ENCODE measurements at places on chromosomes 12 and 14. TPM values are rescaled to one million over a fixed set of nuclear protein-coding genes. Genes with fewer than 3 reads are reported as not detected.

Gene GRIP1
- total RNA-seq, result 1.5 TPM

Gene GLIPR1L1
- not detected for total RNA-seq

Gene GOLGA3
- total RNA-seq, result 68.2 TPM

DNA sequence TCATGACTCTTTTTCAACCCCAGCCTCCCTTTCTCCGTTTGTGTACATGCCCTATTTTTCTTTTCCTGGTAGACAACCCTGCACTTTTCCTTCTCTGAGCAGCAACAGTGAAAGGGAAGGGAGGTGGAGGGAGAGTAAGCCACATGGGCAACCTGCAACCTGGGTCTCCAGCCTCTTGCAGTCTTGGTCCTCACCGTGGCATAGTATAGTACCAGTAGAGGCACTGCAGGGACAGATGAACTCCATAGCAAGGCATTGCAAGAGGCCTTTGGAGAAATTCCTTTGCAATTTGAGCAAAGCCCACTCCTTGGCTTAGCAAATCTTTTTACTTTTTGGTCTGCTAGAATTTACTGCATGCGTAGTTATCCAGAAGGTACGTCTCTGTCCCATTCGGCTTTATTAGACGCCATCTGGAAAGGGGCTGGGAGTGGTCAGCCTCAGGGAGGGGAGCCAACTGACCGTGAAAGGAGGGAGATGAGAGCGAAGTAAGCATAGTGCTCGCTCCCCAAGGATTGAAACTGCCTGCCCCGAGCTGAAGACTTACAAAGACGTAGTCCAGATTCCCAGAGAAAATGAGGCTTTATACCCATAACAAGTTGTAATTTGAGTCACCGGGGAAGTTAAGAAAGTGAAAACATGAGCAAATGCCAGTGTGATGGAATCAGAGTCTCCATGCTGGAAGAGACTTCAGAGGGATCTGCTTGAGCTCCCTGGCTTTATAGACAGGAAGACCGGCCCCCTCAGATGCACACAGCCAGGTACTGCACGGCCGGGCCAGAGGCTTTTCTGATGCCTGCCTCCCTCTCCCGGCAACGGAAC is 332.0 kb downstream of the CACNA1C start:
- H3K27ac ChIP-seq, result no peak overlapping the region
- no peak for DNase-seq
- no peaks in the 10 kb centered on the region for H3K36me3 ChIP-seq
- no peaks in the 10 kb centered on the region for H3K27me3 ChIP-seq
- no peak overlapping the region for H3K4me3 ChIP-seq
- no peaks in the 10 kb centered on the region for H3K4me1 ChIP-seq

DNA sequence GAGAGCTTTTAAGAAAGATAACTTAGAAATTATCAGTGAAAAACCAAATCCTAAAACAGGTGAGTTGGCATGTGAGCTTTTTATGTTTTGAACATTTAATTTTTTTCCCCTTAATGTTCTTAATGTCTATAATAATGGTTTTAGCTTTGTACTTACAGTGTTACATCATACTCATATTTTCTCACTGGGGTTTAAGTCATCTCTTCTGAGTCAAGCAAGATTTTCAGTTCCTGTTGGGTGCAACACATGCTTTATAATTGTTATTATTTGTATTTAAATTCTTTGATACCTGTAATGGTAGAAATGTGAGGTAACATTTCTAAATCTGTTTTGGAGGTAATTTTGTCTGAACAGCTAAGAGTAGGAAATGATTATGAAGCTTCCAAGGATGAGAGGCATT is 113.0 kb downstream of the PLEKHA5 start:
- no peak overlapping the region for H3K4me3 ChIP-seq
- no peaks in the 10 kb centered on the region for H3K4me1 ChIP-seq
- H3K27ac ChIP-seq, result no peak overlapping the region
- no peaks in the 10 kb centered on the region for H3K36me3 ChIP-seq
- no peak for DNase-seq

DNA sequence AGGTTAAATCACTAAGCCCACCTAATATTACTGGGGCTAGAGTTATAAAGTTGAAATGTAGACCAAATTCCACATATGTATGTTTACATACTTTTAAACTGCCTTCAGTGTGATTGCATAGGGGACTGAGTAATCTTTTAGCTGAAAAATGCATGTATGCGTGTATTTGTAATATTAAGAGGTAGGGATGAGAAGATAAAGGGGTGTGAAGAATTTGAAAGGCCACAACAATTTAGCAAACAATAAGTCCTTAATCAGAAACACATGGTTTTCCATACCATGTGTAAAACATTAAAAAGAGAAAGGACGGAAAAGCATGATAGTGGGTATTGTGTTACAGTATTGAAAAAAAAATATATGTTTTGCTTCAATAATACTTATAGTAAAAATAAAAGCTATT is 919.9 kb upstream of the FLRT2 start:
- no peaks in the 10 kb centered on the region for H3K36me3 ChIP-seq
- no peaks in the 10 kb centered on the region for H3K4me1 ChIP-seq
- no peak overlapping the region for H3K27ac ChIP-seq
- H3K4me3 ChIP-seq, result no peak overlapping the region
- no peaks in the 10 kb centered on the region for H3K27me3 ChIP-seq

- H3K4me3 ChIP-seq, result no peak overlapping the region
- no peaks in the 10 kb centered on the region for H3K36me3 ChIP-seq
- no peaks in the 10 kb centered on the region for H3K27me3 ChIP-seq
- H3K27ac ChIP-seq, result no peak overlapping the region
- DNase-seq, result no peak
These were observed 53.7 kb downstream of the MON2 start for GRCh38 chr12:62520361-62520760.

Data from CD8-positive, alpha-beta memory T cell (primary cell).